Activated T-helper 17 cell treated with anti-CD3 and anti-CD28 coated beads, Interleukin-2, amount 50 U/mL, for 72 hours (primary cell): ENCODE measurements at places on chromosomes 3 and 15. TPM values are rescaled to one million over a fixed set of nuclear protein-coding genes. Genes with fewer than 3 reads are reported as not detected.
A peak's percentile ranks its signal among the peaks of the same experiment; 100 is the strongest.

DNA sequence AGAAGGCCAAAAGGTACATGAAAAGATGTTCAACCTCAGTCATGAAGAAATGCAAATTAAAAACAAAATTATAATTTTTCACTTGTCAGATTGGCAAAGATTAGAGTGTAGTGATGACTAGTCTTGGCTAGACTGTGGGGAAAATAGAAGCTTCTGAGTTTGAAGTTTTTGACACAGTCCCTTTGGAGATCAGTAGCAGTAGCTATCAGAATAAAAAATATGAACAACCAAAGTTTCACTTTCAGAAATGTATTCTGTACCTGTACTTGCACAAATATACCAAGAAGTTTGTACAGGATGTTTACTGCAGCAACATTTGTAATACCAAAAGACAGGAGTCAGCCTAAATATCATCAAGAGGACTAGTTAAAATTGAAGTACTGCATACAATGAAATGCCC is 14.1 kb downstream of the ATP2C1 start:
- H3K36me3 ChIP-seq, result peaks cover 14% of the 10 kb centered on the region
- H3K4me3 ChIP-seq, result peak overlapping the region; percentile 42
- no peaks in the 10 kb centered on the region for H3K27me3 ChIP-seq
- peak overlapping the region; percentile 62 for H3K27ac ChIP-seq

DNA sequence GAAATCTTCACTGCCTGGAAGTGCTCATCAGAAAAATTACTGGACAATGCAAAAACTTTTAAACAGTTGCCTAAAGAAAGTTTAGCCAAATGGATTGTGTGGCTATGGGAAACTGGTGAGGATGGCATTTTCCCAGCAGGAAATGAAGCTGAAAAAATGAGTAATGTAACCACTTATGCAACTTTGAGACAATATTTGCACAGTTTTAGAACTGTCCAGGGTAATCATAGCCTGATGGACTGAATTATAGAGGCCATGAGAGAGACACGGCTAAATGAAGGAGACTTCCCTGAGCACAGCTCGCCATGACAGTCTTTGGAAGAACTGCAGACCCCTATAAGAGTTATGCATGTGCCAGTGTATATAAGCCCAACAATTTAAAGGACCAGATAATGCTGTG is 881.5 kb downstream of the VGLL3 start:
- no peak for ATAC-seq
- no peaks in the 10 kb centered on the region for H3K4me1 ChIP-seq

- no peaks in the 10 kb centered on the region for H3K36me3 ChIP-seq
- H3K4me1 ChIP-seq, result no peaks in the 10 kb centered on the region
- H3K4me3 ChIP-seq, result no peak overlapping the region
- no peak for ATAC-seq
Observed at GRCh38 chr15:32936283-32936918, 218.6 kb downstream of the GREM1 start.

The FOXB1 gene
- total RNA-seq, result 0.77 TPM

The SLC24A5 gene
- not detected for total RNA-seq

GRCh38 chr3:58897646-58898045 is 152.2 kb downstream of the CFAP20DC start:
- no peaks in the 10 kb centered on the region for H3K36me3 ChIP-seq
- H3K4me3 ChIP-seq, result peak overlapping the region; percentile 1
- no peaks in the 10 kb centered on the region for H3K27me3 ChIP-seq
- H3K27ac ChIP-seq, result no peak overlapping the region
- ATAC-seq, result no peak

GRCh38 chr3:153970741-153971347 is 150.3 kb upstream of the ARHGEF26 start:
- H3K4me1 ChIP-seq, result peaks cover 6% of the 10 kb centered on the region
- no peak overlapping the region for H3K27ac ChIP-seq
- no peak for ATAC-seq
- H3K4me3 ChIP-seq, result no peak overlapping the region
- peaks cover 8% of the 10 kb centered on the region for H3K27me3 ChIP-seq
